NCI-H1092 treated with DMSO at 0.1 percent for 48 hours (cell line): ENCODE measurements at places on chromosomes 4 and X.

- DNase-seq: peak; percentile 25
Observed at GRCh38 chr4:146916479-146917076, 29.1 kb downstream of the TTC29 start.

GRCh38 chr4:39697740-39698423, at the start of gene UBE2K:
TSS of gene UBE2K (plus strand) at chr4:39698136. CDS start at chr4:39698328, 192 bp downstream.
- peak; percentile 80 for DNase-seq

- DNase-seq: peak; percentile 73
Observed at GRCh38 chr4:2009651-2010233, 968 bp upstream of the NELFA start.

GRCh38 chr4:38723726-38724474, 58.9 kb downstream of the TLR10 start:
- DNase-seq: no peak

GRCh38 chr4:53432528-53433424, 55.3 kb downstream of the FIP1L1 start:
- DNase-seq: no peak

DNA sequence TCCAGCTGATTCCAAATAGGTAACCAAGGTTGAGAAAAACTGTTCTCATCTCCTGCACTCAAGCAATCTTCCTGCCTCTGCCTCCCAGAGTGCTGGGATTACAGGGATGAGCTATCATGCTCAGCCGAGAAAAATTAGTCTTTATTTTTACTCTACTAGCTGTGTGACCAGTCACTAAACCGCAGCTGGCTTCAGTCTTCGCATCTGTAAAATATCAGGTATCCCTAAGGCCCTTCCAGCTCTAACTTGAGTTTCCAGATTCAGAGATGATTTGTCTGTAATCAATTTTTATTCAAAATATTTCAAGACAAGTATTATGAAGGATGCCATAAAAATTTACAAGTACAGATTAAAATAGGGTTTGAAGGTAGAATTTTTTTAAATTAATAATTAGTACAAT, 3.5 kb downstream of the ADH6 start:
- DNase-seq: no peak

DNA sequence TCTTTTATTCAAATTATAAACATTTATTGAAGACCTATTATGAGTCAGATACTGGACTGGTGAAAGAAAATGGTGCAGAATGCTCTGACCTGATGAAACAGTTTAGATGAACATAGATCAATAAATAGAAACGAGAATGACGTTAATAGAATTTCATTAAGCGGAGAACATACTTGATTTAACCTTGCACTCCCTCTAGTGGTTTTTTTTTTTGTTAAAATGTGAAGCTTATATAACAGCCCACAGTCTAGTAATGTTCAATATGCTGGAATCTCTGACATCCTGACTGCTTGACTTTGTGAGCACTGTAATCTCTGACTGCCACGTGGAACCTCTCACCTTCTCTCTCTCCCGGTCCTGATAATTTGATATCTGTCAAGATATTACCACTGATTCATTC, 32.3 kb downstream of the HDAC8 start:
- DNase-seq: peak; percentile 44

DNA sequence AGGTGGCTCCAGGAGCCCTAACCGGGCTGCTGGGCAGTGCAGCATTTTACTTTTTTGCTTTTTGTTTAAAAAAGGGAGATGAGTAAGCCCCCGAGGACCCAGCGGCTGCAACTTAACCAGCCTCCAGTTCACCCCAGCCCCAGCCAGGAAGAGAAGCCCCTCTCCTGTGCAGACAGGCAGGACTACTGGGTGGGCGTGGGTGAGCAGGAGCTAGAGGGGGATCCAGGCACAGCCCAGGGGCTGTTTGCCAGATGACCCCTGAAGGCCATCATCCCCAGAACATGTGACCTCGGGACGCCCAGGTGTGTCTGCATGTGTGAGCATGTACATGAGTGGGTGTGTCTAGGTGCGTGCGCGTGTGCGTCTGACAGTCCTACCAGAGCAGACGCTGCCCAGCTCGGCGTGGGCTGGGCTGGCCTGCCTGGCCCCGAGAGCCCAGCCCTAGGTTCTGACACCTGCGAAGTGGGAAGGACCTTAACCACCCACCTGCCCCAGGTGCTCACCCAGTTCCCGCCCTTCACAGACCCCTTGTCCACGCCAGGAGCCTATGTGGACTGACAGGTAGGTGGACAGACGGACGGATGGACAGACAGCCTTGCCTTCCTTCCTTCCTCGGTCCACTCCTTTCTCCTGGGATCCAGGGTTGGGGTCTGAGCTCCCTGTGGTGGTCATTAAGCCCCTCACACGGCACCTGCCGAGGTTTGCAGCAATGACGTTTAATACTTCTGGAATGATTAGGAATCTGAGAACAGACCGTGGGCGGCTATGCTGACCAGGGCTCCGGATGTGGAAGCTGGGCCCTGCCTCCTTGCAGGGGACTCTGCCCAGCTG, 7.8 kb upstream of the HAUS3 start:
- no peak for DNase-seq

- DNase-seq: no peak
Observed at GRCh38 chr4:109698656-109699055, 4.6 kb downstream of the CASP6 start.

- DNase-seq: peak; percentile 41
Observed at GRCh38 chr4:185134307-185134869, 8.7 kb upstream of the SLC25A4 start.

GRCh38 chr4:153266988-153267387, 62.7 kb downstream of the TRIM2 start:
- DNase-seq: no peak

DNA sequence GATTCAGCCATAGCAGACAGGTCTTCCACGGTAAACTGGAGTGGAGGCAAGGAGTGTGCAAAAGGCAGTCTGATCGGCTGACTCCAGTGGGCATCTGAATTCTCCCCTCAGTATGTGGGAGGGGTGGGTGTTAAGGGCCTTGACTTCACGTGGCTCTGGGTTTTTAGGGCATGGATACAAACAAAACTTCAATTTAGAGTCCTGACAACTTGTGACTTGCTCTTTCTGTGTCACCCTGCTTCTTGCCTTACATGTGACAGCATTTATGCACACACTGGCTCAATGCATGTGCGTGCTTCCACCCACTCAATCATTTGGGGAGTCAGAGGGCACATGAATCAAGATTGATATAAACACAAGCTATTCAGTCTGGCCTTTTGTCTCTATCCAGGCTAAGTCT, 17.5 kb downstream of the PLP1 start:
- DNase-seq: no peak

DNA sequence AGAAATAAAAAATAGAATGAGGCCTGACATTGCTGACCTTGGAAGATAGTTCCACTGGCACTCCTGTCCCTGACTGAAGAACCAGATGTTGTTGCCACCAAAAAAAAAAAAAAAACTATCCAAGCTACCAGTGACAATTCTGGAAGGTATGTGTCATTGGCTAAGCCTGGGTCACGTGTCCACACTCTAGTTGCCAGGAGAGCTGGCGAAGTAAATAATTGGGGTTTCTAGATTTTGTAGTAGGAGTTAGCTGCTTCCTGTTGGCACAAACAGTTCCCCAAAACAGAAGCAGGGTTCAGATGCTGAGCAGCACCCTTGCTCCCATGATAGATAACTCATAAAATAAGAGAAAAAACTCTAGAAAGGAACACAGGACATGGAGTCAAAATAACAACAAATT, 20.5 kb downstream of the MND1 start:
- DNase-seq: no peak

- no peak for DNase-seq
Observed at GRCh38 chr4:77617203-77617602, 11.6 kb downstream of the CXCL13 start.

DNA sequence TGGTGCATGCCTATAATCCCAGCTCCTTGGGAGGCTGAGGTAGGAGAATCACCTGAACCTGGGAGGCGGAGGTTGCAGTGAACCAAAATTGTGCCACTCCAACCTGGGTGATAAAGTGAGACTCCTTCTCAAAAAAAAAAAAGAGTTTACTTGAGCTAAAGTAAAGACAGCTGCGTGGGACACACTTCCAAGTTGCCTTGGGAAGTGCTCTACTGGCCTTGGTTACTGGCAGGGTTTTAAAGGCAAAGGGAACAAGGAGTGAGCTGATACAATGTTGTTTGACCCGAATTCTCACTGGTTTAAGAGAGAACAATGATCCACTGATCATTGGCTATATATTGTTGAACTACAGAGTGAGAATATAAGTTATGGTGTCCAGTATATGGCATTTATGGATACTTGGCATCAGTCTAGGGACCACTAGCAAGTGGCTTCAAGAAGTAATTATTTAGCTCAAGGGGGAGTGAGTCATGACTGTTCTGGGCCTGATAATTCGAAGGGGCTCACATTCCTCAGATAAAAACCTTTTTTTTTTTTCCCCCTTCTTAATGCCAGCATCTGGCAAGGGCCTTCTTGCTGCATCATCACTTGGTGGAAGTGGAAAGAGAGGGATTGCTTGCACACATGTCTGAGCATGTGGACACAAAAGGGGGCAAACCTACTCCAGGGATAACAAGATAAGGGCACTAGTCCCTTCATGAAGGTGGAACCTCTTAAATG, 32.3 kb downstream of the GRK4 start:
- DNase-seq: no peak

GRCh38 chr4:24632011-24632410, 47.7 kb upstream of the DHX15 start:
- no peak for DNase-seq

DNA sequence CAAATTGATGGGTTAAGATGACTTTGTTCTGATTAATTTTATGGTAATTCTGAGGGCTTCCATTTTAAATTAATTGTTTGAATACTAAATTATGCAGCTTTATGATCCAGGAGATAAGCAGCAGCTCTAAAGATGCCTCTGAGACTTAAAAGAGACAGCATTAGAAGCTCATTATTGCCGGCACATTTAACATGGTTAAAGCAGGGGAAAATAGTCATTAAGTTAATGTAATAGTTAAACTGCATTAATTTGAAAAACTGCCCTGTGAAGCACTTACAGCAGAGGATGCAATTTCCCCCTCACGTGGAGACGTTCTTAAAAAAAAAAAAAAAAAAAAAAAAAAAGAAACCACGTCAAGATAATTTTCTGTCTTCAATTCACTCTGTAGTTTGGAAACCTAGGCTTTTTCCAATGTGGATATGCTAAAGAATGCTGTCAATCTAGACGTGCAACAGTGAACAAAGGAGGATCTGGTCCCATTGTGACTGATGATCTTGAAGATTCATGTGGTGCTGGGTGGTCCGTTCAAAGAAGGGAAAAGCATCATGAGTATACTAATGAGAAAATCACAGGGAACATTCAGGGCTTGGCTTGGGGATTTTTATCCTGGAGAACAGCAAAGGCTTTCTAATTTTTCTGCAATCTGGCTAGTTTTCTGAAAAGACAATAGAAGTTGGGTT, 440.6 kb upstream of the HS3ST1 start:
- no peak for DNase-seq

DNA sequence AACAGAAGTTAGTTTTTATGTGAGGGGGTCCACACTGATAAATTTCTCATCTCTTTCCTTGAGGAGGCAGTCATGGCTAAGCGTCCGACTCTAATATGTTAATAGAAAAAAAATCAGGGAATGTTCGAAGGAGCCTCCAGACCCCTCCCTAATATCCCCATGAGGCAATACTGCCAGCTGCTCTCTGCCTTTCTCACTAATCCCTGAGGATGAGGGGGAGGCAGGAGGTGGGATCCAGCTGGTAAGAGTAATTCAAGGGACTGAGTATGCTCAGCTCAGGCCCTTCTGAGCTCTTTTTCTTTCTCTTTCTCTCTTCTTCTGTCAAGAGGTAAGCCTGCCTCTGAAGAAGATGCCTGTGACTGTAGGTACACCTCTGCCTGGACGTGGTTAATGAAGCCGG, 51.7 kb downstream of the PIR start:
- no peak for DNase-seq

- no peak for DNase-seq
Observed at GRCh38 chrX:38126179-38126578, 94.5 kb downstream of the SRPX start.

DNA sequence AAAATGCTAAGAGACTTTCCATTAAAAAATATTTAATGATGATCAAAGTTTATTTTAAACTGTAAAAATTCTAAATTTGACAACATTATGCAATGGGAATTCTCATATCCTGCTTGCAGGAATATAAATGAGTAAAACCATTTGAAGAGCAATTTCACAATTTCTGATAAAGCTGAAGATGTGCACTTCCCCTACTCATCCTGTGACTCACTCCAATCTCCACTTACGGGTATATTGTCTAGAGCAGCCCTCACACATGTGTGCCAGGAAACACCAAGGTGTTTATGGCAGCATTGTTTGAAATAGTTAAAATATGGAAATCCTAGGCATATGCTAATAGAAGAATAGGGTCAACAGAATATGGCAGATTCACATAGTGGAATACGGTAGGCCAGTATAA, 158.4 kb downstream of the PDHA2 start:
- no peak for DNase-seq

DNA sequence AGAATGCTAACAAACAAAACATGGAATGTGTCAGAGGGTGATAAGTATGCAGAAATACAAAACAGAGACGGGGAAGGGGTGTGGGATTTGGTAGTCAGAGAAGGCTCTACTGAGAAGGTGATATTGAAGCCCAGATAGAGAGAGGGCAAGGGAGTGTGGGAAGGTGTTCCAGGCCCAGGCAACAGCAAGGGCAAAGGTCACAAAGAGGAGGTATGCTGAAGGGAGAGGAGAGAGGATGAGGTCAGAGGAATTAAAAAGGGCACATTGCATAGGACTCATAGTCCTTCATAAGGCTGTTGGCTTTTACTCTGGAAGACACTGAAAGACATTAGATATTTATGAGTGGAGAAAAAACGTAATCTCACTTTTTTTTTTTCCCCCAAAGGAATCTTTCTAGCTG, 82.6 kb upstream of the TNIP3 start:
- DNase-seq: no peak

- no peak for DNase-seq
Observed at GRCh38 chr4:15420642-15421041, 7.2 kb upstream of the C1QTNF7 start.

GRCh38 chr4:55765070-55765469, 54.5 kb upstream of the EXOC1L start:
- peak; percentile 64 for DNase-seq

DNA sequence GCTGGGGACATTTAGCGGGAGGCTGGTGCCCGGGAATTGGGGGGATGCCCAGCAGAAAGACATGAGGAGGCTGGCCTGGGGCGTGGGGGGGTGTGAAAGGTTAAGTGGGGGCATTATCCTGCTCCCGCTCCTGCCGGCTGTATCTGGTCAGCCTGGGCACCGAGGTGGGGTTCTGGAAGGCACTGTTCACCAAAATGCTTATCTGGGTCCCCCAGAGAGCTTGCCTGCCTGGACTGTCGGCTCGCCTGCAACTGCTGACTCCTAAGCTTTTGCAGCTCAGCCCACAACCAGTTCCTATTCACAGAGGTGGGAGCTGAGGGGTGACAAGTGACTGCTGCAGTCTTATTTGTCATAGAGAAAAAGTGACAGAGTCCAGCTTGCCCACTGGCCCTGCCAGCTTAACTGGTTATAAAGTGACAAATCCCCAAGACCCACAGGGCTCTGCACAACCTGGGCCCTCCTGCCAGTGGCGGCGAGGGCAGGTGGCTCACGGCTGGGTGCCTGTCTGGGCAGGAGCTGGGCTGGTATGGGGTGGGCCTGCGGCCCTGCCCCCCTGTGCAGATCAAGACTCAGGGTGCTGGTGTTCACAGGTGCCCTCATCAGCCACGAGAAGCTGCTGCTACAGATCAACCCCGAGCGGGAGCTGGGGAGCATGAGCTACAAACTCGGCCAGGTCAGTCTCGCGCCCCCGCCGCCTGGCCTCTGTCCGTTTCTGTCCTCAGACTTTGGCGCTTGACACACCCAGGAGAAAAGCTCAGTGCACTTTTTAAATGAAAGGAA, 23.7 kb upstream of the MSANTD1 start:
- no peak for DNase-seq
